ENCODE measurements at places on chromosomes 2 and 18. TPM values are rescaled to one million over a fixed set of nuclear protein-coding genes. Genes with fewer than 3 reads are reported as not detected.

The POTEJ gene
- not detected for total RNA-seq

The MPV17 gene
- 55.7 TPM for total RNA-seq

The TPO gene
- not detected for total RNA-seq

The FN1 gene
- total RNA-seq, result 17,010 TPM

The PTPRN gene
- total RNA-seq, result 88.2 TPM

The SNED1 gene
- total RNA-seq, result 0.48 TPM

The BMPR2 gene
- total RNA-seq, result 93.1 TPM

- H3K36me3 ChIP-seq, result no peaks in the 10 kb centered on the region
- H3K27me3 ChIP-seq, result no peaks in the 10 kb centered on the region
These were observed 95.9 kb downstream of the ZFP36L2 start for GRCh38 chr2:43130548-43130875.

GRCh38 chr2:24411488-24412151 lies 51.3 kb upstream of the ITSN2 start:
- no peak overlapping the region for H3K4me3 ChIP-seq
- DNase-seq, result no peak
- H3K27me3 ChIP-seq, result no peaks in the 10 kb centered on the region

DNA sequence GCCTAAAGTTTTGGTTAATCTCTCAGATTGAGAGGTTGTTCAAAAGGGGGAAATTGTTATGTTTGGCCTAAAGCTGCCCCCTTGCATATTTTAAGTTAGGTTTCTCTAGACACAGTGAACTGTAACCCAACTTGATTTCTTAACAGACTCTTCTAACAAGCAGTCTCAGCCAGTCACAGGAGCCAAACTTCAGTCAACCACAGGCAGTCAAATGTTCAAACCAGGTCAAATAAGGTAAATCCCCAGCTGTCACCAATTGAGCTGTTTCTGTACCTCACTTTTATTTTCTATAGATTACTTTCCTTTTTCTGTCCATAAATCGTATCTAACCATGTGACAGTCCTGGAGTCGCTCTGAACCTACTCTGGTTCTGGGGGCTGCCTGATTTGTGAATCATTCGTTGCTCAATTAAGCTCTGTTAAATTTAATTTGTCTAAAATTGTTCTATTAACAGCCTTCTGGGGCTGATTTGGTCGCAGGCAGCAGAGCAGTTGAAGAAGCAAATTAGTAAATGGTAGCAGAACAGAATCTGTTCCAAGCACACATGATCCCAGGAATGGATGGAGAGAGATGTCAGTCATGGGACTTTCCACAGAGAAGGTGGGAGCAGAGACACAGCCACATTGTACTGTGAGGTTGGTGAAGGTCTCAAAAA lies 16.4 kb upstream of the NFU1 start:
- no peaks in the 10 kb centered on the region for H3K4me1 ChIP-seq
- H3K27me3 ChIP-seq, result no peaks in the 10 kb centered on the region
- no peak overlapping the region for H3K4me3 ChIP-seq
- no peak overlapping the region for H3K27ac ChIP-seq

GRCh38 chr2:3651691-3652648 lies 6.0 kb upstream of the ALLC start:
- H3K4me1 ChIP-seq, result peaks cover 10% of the 10 kb centered on the region
- H3K4me3 ChIP-seq, result peak overlapping the region; percentile 42
- no peak overlapping the region for H3K27ac ChIP-seq
- H3K27me3 ChIP-seq, result peaks cover 7% of the 10 kb centered on the region
- H3K36me3 ChIP-seq, result no peaks in the 10 kb centered on the region

- H3K4me1 ChIP-seq, result peaks cover 7% of the 10 kb centered on the region
- no peak for DNase-seq
- no peaks in the 10 kb centered on the region for H3K27me3 ChIP-seq
- peaks cover 58% of the 10 kb centered on the region for H3K36me3 ChIP-seq
- H3K4me3 ChIP-seq, result no peak overlapping the region
- H3K27ac ChIP-seq, result no peak overlapping the region
These were observed 5.2 kb downstream of the CAD start for GRCh38 chr2:27222407-27222806.

- no peak for DNase-seq
- H3K4me3 ChIP-seq, result no peak overlapping the region
- no peaks in the 10 kb centered on the region for H3K36me3 ChIP-seq
- H3K27ac ChIP-seq, result no peak overlapping the region
- H3K27me3 ChIP-seq, result no peaks in the 10 kb centered on the region
- no peaks in the 10 kb centered on the region for H3K4me1 ChIP-seq
These were observed 329.7 kb upstream of the ZEB2 start for GRCh38 chr2:144849612-144850011.

DNA sequence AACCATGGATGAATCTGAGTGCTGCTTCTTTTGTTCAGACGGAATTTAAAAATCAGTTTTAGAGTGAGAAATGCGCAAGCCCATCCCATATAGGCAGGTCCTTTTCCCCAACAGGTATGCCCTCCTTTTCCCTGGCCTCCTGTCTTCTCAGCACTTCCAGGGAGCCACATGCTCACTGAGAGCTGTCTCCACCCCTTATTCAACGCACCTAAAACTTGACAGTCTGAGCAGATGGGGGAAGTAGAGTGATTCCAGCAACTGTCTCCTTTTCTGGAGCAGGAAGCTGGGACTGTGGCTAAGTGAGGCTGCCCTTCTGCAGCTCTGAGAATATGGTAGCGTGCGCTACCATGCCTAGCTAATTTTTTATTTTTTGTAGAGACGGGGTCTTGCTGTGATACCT lies 53.1 kb upstream of the NOSTRIN start:
- DNase-seq, result no peak
- H3K27ac ChIP-seq, result no peak overlapping the region
- H3K4me1 ChIP-seq, result no peaks in the 10 kb centered on the region
- no peak overlapping the region for H3K4me3 ChIP-seq

- no peaks in the 10 kb centered on the region for H3K4me1 ChIP-seq
- no peak overlapping the region for H3K27ac ChIP-seq
- DNase-seq, result no peak
- H3K27me3 ChIP-seq, result no peaks in the 10 kb centered on the region
- no peaks in the 10 kb centered on the region for H3K36me3 ChIP-seq
- no peak overlapping the region for H3K4me3 ChIP-seq
These were observed 848.8 kb downstream of the TDRD15 start for GRCh38 chr2:21972586-21972985.

GRCh38 chr2:47639467-47639866 lies 143.5 kb upstream of the MSH6 start:
- no peaks in the 10 kb centered on the region for H3K36me3 ChIP-seq
- H3K4me3 ChIP-seq, result no peak overlapping the region
- no peak overlapping the region for H3K27ac ChIP-seq
- peak; percentile 8 for DNase-seq

DNA sequence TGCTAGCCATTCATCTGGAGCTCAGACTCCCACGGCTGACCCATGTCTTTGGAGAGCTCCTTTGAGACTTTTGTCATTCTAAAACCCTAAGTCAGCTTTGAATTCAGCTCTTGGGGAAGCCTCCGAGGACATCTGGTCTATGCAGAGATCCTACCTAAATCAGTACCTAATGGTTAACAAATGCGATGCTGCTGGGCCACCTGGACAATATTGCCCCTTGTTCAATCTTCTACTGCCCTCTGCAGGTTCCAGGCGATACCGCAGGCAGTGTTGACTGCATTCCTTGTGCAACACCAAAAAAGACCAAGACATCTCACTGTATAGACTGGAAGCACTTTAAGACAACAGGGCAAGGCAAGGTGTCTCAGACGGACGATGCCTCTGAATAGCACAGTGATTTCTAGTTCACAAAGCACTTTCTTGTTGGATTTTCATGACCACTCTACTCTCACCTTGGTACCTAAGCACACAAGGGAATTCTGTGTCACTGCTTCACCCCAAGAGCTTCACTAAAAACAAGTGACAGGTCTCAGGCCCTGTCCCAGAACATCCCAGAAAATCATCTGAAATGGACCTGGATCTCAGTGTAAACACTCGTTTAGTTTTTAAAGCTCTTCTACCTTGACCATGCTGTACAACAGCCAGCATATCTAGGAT lies 80.9 kb downstream of the XDH start:
- H3K4me3 ChIP-seq, result no peak overlapping the region
- H3K36me3 ChIP-seq, result no peaks in the 10 kb centered on the region
- H3K27ac ChIP-seq, result no peak overlapping the region
- H3K4me1 ChIP-seq, result peaks cover 38% of the 10 kb centered on the region

DNA sequence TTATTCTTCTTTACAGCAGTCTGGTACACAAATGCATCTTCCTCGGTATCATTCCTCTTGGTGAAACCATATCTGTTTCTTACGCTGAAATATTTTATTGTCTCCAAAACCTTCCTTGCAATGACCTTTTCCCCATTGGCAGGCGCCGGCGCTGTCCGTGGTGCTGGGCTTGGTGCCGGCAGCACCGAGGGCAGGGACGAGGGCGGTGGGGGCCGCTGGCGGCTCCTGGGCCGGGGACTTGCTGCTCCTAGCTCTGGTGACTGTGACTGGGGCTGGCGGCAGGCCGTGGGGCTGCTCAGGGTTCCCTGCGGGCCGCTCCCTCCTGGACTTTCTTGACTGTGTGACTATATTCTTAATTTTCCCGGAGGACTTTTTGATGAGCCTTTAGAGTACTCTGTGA lies 72.5 kb downstream of the GPR39 start:
- no peak overlapping the region for H3K4me3 ChIP-seq
- H3K4me1 ChIP-seq, result no peaks in the 10 kb centered on the region
- no peaks in the 10 kb centered on the region for H3K36me3 ChIP-seq
- H3K27me3 ChIP-seq, result no peaks in the 10 kb centered on the region
- H3K27ac ChIP-seq, result no peak overlapping the region
- no peak for DNase-seq

GRCh38 chr2:229910147-229910831 lies 11.5 kb downstream of the TRIP12 start:
- H3K4me1 ChIP-seq, result no peaks in the 10 kb centered on the region
- no peak overlapping the region for H3K27ac ChIP-seq
- H3K27me3 ChIP-seq, result no peaks in the 10 kb centered on the region
- no peak overlapping the region for H3K4me3 ChIP-seq
- DNase-seq, result no peak

- H3K27me3 ChIP-seq, result no peaks in the 10 kb centered on the region
- DNase-seq, result no peak
- no peak overlapping the region for H3K27ac ChIP-seq
- no peak overlapping the region for H3K4me3 ChIP-seq
- H3K4me1 ChIP-seq, result no peaks in the 10 kb centered on the region
- no peaks in the 10 kb centered on the region for H3K36me3 ChIP-seq
These were observed 68.0 kb downstream of the FECH start for GRCh38 chr18:57518533-57518932.

DNA sequence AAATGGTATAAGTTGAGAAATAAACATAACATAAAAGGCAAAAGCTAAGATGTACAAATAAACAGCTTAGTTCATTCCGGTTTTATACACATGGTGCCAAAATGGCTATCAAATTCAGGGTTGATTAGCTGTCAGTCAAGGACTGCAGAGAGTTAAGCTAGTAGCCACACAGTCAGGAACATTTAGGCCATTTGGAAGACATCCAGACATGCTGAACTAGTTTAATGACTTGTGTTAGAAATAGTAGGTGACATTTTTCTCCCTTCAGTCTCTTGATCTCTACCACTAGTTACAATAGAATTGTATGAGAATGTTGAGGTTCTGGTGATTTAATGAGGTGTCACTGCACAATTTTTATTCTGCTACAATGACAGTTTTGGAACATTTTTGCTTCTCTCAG lies 394.4 kb upstream of the SPHKAP start:
- no peak overlapping the region for H3K4me3 ChIP-seq
- no peaks in the 10 kb centered on the region for H3K36me3 ChIP-seq
- H3K4me1 ChIP-seq, result no peaks in the 10 kb centered on the region
- H3K27ac ChIP-seq, result no peak overlapping the region

GRCh38 chr2:28904802-28905457 lies 10.5 kb downstream of the WDR43 start:
- H3K36me3 ChIP-seq, result peaks cover 47% of the 10 kb centered on the region
- no peak overlapping the region for H3K4me3 ChIP-seq
- H3K27ac ChIP-seq, result no peak overlapping the region
- H3K4me1 ChIP-seq, result peaks cover 2% of the 10 kb centered on the region
- H3K27me3 ChIP-seq, result no peaks in the 10 kb centered on the region

- DNase-seq, result peak; percentile 93
- H3K36me3 ChIP-seq, result no peaks in the 10 kb centered on the region
- H3K27ac ChIP-seq, result no peak overlapping the region
- H3K27me3 ChIP-seq, result peaks cover 15% of the 10 kb centered on the region
- peaks cover 34% of the 10 kb centered on the region for H3K4me1 ChIP-seq
- H3K4me3 ChIP-seq, result no peak overlapping the region
These were observed 88.5 kb downstream of the SH3RF3 start for GRCh38 chr2:109217362-109218086.

DNA sequence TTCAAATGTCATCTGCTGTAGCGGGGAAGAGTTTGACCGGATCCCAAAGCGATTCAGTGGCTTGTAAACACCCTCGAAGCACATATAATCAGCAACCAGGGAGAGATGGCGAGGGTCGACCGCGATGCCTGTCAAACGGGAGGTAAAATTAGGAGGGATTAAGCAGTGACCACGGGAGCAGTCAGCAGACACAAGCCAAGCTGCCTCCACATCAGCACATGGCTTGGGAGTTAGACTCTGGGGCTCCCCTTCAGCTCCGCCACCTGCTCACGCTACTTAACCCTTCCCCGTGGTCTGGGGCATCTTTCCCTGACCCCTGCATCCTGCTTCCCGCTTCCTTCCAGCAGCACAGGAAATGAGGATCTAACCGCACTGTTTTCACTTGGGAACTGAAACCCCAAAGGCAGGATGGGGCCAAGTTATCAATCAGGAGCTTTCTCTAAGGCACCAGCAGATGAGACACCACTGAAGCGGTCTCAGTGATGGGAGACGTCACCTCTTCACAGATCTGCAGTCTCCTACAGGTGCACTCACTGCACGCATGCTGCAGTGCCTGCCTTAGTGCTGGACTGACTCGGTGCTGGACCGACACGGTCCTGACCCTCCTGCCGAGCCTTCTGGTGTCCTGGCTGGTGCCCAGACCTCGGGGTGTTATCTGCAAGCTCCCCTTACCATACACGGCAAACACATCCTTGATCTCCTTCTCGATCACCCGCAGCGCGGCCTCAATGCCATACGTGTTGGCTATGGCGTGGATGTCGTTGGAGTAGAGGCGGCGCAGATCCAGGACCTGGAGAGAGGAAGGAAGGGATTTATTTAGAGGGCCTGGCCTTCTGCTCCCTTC lies 77.5 kb downstream of the POLR1A start:
- no peak for DNase-seq
- H3K27me3 ChIP-seq, result no peaks in the 10 kb centered on the region
- H3K27ac ChIP-seq, result no peak overlapping the region
- no peaks in the 10 kb centered on the region for H3K4me1 ChIP-seq
- H3K36me3 ChIP-seq, result peaks cover 48% of the 10 kb centered on the region
- no peak overlapping the region for H3K4me3 ChIP-seq

- no peak overlapping the region for H3K27ac ChIP-seq
- H3K27me3 ChIP-seq, result no peaks in the 10 kb centered on the region
- no peak for DNase-seq
- no peak overlapping the region for H3K4me3 ChIP-seq
- H3K36me3 ChIP-seq, result no peaks in the 10 kb centered on the region
- peaks cover 3% of the 10 kb centered on the region for H3K4me1 ChIP-seq
These were observed 746.6 kb upstream of the NXPH2 start for GRCh38 chr2:139526781-139527180.

- H3K4me3 ChIP-seq, result no peak overlapping the region
- H3K36me3 ChIP-seq, result no peaks in the 10 kb centered on the region
- no peak overlapping the region for H3K27ac ChIP-seq
- no peak for DNase-seq
- H3K4me1 ChIP-seq, result no peaks in the 10 kb centered on the region
These were observed 436 bp upstream of the SMYD1 start for GRCh38 chr2:88067189-88067588.

GRCh38 chr2:222753251-222753824 lies 81.9 kb downstream of the MOGAT1 start:
- peak; percentile 71 for DNase-seq
- no peaks in the 10 kb centered on the region for H3K36me3 ChIP-seq
- no peaks in the 10 kb centered on the region for H3K27me3 ChIP-seq
- H3K4me3 ChIP-seq, result no peak overlapping the region
- peaks cover 19% of the 10 kb centered on the region for H3K4me1 ChIP-seq
- no peak overlapping the region for H3K27ac ChIP-seq
